NCI-H1694 treated with DMSO at 0.1 percent for 48 hours (cell line): ENCODE measurements at places on chromosomes 12 and 14.
A peak's percentile ranks its signal among the peaks of the same experiment; 100 is the strongest.

DNA sequence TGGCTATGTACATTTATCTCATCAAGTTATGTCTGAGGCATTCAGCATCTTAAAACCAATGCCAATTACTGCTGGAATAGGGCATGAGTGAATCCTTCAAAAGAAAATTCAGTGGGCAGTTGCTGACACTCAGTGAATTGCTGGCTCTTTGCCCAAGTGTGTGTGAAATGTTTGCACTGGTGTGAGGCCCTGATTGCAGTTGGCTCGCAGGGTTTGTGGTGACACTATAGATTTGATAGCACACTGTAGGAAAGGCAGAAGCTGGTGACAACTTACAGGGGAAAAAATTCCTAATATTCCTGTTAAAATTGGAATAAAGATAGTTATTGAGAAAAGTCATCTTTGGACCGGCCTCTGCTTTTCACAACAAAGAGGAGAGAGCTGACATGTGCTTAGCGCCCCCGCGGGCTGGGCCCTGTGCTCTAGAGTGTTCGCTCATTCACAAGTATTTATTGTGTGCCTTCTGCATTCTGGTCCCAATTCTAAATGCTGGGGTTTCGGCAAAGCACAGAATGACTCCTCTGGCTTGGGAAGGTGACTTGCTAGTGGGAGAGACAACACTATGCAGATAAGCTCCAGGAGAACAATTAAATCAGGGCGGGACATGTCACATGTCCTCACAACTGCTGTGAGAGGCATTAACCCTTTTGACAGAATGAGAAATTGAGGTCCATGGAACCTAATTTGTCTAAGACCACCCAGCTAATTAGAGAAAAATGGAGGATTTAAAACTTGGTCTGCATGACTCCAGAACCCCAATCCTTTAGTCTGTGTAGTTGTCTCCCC lies 418.7 kb downstream of the NPAS3 start:
- DNase-seq = no peak

DNA sequence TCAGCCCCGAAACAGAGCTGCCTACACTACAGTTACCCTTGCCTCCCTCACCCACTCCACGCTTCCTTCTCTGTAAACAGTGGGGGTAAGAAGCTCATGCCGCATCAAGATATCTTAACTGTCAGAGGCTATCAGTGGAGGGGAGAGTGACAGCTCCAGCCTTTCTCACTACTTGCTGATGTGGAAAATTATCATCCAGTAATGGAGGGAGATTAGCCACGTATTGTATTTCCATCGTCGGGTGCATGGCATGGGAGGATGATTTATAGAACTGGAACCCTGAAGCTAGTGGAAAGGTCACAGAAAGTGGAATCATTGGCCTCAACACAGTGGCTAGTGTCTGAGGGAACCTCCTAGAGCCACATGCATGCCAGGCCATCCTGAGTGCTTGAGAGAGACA lies 270.9 kb upstream of the FKBP4 start:
- DNase-seq = no peak

GRCh38 chr12:62684570-62685295 lies 218.1 kb downstream of the MON2 start:
- no peak for DNase-seq

DNA sequence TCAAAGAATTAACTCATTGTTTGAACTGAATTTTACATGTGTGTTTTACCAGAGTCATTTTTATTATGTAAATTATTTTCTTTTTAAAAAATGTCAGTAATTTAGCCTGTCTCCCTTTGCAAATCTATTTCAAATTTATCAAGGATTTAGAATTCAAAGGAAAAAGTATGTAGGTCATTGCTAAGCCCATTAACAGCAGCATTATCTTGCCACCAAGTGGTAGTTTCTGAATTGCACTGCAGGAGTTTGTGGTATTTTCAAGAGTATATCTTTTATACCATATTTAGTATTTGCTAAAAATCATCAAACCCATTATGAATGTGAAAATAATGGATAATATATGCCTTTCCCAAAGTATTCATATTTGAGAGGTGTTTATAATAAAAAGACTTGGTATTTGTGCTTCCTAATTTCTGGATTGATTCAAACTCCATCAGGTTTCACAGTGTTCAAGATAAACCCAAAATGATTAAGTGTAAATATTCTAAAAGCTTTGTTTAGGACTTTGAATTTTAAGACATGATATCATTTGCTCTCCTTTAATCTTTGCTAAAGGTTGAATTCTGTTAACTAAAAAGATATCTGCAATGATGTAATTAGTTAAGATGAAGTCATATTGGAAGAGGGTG lies 711.4 kb downstream of the FSCB start:
- DNase-seq = peak; percentile 19

DNA sequence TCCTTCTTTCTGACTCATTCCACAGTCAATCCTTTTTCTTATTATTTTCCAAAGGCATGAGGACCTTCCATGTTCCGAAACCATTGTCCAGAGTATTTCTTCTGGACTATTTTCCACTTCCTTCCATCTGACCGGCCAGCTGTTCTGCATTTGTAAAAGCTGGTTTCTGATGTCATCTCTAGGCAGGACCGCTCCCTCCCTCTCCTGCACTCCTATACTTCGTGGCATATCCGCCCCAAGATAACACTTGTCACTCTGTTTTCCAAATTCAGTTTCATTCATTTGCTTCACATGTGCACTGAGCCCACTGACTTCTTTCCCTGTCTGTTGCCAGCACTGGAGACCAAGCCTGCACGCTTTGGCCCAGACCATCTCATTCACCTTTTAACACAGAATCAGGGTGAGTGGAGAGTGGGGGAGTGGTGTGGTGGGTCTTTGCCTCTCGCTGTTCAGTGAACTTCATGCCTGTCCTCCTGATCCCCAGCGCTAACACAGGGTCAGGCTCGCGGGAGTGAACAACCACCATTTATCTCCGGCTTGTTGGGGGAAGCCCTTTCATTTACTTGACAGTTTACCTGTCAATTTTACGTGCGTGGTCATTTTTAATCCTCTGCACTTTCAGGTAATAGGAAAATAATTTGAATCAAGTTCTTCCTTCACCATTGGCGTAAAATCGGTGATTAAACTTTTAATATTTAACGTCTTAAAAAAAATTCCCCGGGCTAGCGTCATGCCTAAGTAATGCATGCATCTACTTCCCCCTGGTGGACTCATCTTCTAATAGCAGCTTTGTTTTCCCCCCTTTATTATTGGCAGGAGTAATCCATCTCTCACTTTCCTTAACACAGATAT lies 52.5 kb downstream of the C12orf75 start:
- peak; percentile 50 for DNase-seq

- no peak for DNase-seq
Measured at GRCh38 chr12:31018790-31019505, 54.7 kb upstream of the DDX11 start.

GRCh38 chr14:19775587-19775986 lies 2.3 kb downstream of the OR4M1 start:
- DNase-seq = no peak

GRCh38 chr12:132286912-132287311 lies 42.5 kb downstream of the GALNT9 start:
- DNase-seq = no peak

DNA sequence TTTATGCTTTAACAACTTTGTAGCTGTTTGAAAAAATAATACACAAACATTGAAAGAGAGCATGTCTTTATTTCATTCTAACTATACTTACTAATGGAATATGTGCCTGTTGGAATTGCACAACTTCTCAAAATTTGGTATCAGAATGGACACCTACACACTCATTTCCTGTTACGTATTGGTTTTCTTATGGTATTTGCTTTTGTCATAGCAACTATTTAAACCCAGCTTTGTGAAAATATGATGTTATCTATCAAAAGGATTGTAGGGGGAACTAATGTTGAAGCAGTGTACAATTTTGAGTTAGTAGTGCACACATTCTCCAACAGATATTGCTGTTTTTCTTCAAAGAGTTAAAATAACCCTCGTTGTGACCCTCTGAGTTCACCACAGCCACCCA lies 52.6 kb downstream of the RBMS2 start:
- no peak for DNase-seq

DNA sequence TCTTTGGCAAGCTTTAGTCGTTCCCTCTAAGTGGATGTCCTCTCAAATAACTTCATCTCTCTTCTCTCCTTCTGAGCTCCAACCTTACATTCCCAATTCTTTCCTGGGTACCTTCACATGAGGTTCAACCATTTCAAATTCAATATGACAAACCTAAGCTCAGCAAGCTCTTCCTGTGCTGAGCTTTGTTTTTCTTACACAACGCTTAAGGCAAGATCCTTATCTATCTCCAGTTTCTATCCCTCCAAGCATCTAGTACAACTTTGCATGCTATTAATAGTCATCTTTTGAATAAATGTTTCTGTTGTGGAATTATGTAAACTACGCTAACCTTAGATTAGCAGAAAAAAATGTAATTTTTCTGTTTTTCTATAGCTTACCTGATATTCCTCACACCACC lies 63.7 kb upstream of the IFNG-AS1 start:
- DNase-seq = no peak

GRCh38 chr12:65607401-65607841 lies 216.9 kb upstream of the HMGA2 start:
- DNase-seq = no peak

DNA sequence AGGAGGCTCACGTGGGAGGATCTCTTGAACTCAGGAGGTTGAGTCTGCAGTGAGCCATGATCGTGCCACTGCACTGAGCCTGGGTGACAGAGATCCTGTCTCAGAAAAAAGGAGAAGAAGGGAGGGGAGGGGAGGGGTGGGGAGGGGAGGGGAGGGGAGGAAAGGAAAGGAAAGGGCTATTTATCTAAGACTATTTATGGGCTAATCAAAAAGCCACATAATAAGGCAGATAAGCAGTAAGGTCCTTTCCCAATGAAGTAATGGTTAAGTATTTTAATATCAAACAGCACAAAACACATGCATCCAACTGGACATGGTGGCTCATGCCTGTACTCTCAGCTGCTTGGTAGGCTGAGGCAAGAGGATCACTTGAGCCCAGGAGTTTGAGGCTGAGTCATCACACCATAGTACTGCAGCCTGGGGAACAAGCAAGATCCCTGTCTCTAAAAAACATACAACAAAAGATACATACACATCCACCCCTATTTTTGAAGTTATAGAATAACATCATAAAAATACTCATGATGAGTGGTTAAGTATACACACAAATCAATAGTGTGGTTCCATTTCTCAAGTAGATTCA lies 9.7 kb downstream of the PAWR start:
- DNase-seq = no peak

- DNase-seq = no peak
Measured at GRCh38 chr14:24181371-24182077, 7.1 kb downstream of the IPO4 start.

DNA sequence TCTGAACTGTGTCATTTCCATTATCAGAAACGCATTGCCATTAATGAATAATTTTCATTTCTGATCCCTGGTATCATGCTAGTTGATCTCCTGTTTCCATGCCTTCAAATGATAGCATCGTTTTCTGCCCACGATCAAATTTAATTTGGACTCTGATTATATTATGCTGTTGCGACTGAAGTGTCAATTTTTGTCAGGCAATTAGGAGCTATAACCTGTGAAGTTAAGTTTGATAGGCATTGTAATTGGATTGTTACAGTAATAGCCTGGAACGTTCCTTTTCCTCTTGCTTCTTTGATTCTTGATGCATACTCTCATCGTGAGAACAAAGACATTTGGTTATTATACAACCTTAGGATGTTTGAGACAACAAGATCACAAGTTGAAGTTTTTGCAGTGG lies 356.3 kb downstream of the VRK1 start:
- DNase-seq = no peak

GRCh38 chr12:109714141-109714912 lies 702 bp downstream of the FAM222A start:
- no peak for DNase-seq

DNA sequence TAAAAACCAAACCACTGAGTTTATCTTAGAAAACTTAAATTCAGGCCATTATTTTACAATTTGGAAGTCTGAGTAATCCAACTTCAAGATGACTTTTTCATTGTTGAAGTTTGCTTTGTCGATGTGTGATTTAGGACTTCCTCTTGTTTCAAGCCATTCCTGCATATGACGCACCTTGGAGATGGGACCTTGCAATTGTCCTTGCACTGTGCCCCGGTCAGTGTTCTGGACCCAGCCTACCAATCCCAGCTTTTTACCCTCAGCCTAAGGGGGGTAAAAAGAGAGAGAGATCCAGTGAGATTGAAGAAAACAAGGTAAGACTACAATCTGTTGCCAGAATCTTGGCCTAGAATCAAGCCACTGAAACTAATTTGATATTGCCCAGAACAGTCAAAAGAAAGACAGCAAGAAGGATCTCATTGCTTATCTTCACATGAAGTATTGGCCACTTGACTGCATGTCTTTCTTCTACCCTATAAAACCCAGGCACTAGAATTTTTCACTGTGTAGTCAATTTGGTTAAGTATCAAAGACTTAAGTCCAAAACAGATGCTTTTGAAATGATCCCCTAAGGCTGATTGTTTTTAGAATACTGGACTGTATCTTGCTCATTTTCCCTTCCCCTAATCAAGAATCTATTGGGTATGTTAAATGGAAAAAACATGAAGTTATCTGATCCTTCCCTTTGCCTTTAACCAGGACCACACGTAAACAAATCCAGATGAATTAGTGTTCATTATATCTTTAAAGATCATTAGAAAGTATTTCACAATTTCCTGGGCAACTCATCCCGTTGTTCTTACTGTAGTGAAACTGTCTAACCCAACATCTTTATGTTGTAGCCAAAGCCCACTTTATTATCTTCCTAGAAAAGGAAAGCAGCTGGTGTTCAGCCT lies 2.4 kb upstream of the MLH3 start:
- no peak for DNase-seq

- DNase-seq = no peak
Measured at GRCh38 chr14:61517911-61518384, 177.4 kb upstream of the HIF1A start.

- peak; percentile 32 for DNase-seq
Measured at GRCh38 chr12:110024051-110024450, 24.3 kb downstream of the C12orf76 start.

- no peak for DNase-seq
Measured at GRCh38 chr14:102197317-102197853, 57.7 kb downstream of the WDR20 start.

- peak; percentile 29 for DNase-seq
Measured at GRCh38 chr12:57803319-57803893, 15.1 kb downstream of the AVIL start.

- no peak for DNase-seq
Measured at GRCh38 chr14:94171208-94171607, 2.9 kb upstream of the PPP4R4 start.

- DNase-seq = no peak
Measured at GRCh38 chr12:104738776-104739642, 219.1 kb downstream of the SLC41A2 start.

DNA sequence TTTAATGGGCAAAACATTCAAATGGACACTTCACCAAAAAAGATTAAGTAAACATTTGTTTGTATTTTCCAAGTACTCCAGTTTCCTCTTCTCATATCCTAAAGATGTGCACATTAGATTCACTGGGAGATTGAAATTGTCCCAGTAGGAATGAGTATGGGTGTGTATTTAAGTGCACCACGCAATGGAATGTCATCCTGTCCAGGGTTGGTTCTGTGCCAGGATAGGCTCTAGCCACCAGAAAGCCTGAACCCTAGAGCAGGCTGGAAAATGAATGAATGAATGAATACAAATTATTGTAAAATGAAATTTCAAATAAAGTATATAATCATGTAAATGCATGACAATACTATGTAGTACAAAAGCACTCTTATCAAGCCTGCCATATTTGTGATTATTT lies 14.0 kb downstream of the CEP83 start:
- no peak for DNase-seq
